ENCODE measurements at places on chromosomes 1 and 21.

GRCh38 chr1:119883826-119884225, 12.5 kb downstream of the ADAM30 start:
- no peak for DNase-seq

DNA sequence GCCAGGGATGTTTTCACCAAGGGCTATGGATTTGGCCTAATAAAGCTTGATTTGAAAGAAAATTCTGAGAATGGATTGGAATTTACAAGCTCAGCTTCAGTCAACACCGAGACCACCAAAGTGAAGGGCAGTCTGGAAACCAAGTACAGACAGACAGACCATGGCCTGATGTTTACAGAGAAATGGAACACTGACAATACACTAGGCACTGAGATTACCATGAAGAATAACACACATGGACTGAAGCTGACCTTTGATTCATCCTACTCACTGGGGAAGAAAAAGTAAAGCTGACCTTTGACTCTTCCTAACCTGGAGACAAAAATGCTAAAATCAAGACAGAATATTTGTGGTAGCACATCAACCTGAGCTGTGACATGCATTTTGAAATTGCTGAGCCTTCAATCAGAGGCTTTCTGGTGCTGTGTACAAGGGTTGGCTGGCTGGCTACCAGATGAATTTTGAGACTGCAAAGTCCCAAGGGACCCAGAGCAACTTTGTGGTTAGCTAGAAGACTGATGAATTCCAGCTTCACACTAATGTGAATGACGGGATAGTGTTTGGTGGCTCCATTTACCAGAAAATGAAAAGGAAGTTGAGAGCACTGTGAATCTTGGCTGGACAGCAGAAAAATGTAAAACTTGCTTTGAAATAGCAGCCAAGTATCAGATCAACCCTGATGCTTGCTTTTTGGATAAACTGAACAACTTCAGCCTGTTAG, 190.4 kb upstream of the KCTD3 start:
- DNase-seq = no peak

DNA sequence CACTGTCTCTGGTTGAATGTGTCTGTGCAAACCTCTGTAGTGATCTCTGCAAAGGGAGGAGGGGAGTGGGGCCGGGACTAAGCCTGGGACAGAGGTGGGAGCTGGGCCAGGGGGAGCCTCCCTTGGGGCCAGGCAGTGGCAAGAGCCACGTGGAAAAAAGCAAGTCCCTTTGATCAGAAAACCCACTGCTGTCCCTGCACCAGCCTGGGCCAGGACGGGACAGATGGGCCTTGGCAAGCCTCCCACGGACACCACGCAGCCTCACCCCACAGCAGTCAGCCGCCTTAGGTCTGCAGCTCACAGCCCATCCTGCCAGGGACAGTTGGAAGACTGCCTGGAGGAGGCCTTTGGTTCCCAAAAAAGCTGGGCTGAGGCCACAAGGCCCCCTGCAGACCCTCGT, 11.7 kb upstream of the TRAPPC10 start:
- DNase-seq = no peak

GRCh38 chr1:163745204-163745603, 423.4 kb downstream of the NUF2 start:
- DNase-seq = no peak

DNA sequence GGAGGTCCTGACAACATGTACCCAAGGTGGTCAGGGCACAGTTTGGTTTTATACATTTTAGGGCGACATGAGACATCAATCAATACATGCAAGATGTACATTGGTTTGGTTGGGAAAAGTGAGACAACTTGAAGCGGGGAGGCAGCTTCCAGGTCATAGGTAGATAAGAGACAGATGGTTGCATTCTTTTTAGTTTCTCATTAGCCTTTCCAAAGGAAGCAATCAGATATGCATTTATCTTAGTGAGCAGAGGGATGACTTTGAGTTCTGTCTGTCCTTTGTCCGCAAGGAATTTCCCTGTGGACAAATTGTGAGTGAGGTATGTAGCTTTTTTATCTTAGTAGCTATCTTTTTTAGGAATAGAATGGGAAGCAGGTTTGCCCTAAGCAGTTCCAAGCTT, 10.5 kb upstream of the RBM15 start:
- DNase-seq = no peak

GRCh38 chr1:20472860-20473711, 12.9 kb downstream of the CAMK2N1 start:
- DNase-seq = no peak

DNA sequence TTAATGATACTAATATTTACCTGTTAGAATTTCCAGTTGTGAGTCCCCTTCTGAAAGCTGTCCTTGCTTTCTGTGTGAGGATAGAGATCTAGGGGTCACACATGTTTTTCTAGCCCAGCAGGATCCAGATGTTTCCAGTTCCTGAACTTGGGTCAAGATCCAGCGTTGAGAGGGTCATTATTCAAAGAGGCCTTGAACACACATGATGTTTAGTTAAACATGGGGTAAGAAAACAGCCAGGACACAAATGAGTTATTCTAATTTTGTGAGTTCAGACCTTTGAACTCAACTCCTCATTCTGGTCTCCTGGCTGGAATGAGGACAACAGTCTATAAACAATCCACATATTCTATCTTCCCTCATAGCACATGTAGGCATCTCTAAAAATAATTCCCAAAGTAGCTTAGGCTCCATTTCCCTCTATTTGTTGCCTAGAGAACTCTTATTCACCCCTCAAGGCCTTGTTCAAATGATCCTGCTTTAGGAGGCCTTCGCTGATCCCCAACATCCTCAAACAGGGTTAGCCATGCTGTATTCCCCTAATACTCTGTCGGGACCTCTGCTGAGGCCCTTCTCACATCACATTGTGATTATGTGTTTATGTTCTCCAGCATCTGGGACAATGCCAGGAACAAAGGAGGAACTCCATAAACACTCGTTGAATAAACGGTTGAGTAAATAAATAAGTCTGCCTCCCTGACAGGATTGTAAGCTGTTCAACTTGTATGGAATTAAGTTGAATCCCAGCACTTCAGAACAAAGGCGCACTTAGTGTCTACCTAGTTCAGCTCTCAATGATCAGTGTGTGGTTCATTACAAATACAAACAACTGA, 15.0 kb upstream of the KCNN3 start:
- DNase-seq = no peak

GRCh38 chr21:38976900-38977299, 171.2 kb downstream of the ETS2 start:
- no peak for DNase-seq

DNA sequence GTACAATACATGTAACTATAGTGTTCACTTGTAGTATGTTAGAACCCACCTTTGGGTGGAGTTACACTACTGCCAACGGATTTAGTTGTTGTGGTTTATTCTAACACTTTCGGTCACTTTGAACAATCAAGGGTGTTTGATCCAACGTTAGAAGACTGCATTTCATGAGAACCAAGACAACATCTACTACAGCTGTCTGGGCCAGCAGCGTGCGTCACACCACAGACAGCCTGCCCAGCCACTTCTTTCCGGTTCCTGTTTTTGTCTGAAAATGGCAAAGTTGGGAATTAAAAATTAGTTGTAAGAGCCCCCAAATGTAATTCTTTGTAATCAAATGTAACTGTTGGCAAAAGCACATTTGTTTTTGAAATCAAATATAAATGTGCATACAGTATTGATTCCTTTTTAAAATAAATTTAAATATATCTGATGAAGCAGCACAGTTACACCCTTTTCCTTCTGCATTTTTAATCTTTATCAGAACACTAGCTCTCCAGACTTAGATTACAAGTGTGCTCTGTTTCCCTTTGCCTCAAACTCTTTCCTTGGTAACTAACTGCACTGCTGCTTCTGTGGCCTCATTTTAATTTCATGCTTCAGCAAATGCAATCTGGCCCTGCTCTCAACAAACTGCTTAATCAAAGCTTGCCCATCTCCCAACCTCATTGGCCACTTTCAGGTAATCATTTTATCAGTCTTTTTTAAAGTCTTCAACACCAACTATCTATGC, 86.6 kb upstream of the DPH5 start:
- no peak for DNase-seq

- DNase-seq = no peak
Observed at GRCh38 chr1:116262207-116262994, 110.6 kb upstream of the ATP1A1 start.

- DNase-seq = no peak
Observed at GRCh38 chr1:46087891-46088290, 44.5 kb downstream of the PIK3R3 start.

DNA sequence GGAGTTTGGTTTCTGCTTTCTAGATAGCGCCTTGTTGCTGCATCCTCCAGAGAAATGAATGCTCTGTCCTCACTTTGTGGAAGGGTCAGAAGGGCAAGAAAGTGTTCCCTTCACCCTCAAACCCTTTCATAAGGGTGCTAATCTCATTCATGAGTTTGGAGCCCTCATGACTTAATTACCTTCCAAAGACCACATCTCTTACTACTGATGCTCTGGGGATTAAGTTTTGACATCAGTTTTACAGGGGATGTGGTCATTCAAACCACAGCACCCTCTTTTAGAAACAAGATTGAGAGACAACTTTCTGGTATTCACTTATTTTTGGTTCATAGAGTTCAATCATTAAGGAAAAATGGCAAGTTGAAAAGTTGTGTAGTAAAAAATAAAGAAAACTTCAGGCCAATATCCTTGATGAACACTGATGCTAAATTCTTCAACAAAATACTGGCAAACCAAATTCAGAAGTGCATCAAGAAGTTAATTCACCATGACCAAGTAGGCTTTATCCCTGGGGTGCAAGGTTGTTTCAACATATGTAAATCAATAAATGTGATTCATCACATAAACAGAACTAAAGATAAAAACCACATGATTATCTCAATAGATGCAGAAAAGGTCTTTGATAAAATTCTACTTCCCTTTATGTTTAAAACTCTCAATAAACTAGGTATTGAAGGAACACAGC, 442.1 kb downstream of the PTBP2 start:
- no peak for DNase-seq

DNA sequence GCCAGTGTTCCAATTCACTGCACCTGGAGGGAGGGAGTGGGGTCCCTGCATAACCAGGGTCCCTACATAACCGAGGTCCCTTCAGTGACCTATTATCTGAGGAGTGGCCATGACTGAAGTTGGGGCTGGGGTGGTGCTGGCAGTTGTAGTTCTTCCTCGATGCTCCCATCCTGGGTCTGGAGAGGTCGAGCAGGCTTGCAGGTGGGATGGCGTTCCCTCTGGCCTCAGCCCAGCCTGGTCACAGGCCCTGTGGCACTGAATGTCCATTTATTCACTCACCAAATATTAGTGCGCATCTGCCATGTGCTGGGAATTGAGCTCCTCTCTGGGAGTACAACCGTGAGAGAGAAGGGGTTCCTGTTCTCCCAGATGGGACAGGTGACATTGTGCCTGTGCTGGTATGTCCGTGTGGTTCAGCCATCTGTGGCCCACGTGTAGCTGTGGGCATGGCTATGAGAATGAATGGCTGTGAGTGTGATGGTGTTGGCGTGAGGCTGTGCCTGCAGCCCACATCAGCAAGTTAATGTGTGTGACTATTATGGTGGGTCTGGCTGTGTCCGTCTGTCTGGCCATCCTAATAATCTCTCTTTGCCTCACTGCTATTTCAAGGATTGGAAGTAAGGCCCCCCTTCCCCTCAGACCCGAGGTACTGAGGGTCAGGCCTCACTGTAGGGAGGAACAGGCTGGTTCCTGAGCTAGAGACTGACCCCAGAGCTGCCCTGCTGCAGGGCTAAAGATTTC, 3.9 kb upstream of the SLC6A9 start:
- DNase-seq = no peak

- DNase-seq = no peak
Observed at GRCh38 chr1:30337324-30337620, 386.1 kb downstream of the MATN1 start.

GRCh38 chr1:41469706-41470105, 14.8 kb downstream of the EDN2 start:
- no peak for DNase-seq

- DNase-seq = no peak
Observed at GRCh38 chr1:195195423-195196057, 1412.7 kb downstream of the KCNT2 start.

GRCh38 chr1:77762072-77762476, 2.4 kb upstream of the USP33 start:
- DNase-seq = peak; percentile 47

DNA sequence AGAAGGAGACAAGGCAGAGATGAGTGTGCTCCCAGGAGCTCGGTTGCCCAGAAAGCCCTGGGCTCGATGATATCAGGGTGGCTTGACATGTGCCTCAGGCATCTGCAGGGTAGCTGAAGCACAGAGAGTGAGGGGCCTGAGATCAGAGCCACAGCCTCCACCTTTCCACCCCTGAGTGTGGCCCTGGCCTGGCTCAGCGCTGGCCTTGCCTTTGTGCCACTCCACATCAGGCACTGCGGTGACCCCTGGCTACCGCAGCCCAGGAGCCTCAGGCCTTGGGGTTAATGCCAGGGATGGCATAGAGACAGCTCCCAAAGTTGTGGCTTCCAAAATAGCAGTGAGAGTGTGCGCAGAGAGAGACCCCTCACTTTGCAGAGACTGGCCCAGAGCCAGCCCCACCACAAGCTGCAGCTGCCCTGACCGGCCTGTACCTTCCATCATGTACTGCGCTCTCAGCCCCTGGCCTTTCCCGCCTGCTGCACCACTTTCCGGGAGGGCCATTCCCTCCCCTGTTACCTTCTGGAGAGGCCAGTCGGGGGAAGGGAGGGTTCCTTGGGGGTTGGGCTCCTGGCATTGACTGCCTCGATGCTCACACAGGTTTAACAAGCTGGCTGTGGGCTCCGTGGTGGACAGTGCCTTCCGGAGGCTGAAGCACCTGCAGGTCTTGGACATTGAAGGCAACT, 19.5 kb downstream of the PODN start:
- DNase-seq = no peak

DNA sequence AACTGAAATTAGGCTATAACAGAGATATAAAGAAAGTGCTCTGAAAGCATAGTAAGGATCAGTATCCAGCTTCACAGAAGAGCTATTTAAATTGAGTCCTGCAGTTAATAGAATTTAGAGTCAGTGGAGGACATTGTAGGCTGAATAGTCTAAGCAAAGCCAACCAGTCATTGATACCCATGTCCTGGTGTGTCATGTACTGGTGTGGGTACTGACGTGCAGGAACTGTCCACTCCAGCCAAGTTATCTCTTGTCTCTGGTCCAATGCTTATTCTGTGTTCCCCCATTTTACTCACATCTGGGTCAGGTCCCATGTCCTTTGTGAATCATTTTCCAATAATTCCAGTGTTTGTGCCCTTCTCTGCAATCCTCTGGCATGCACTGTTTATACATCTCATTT, 90.0 kb downstream of the MACF1 start:
- no peak for DNase-seq

GRCh38 chr1:15459771-15460707, 3.5 kb downstream of the CELA2A start:
- no peak for DNase-seq

DNA sequence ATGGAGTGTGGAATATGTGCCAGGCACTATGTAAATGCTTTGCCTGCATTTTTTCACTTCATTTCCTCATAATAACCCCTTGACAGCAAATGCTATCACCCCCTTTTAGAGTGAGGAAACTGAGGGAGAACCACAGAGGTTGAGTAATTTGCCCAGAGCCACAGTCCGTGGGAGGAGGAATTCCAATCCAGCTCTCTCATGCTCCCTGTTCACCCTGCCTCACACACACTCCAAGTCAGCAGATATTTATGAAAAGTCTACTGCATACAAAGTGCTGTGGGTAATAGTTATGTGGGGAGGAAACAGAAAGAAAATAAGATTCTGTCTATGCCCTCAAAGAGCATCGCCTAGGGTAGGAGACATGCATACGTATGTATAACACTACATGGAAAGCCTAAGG, 30.9 kb upstream of the RBM15 start:
- DNase-seq = peak; percentile 76

All from non-pigmented ciliary epithelial cell (primary cell).